ENCODE measurements at places on chromosomes 11 and 22.

- DNase-seq, result no peak
Measured at GRCh38 chr11:72629266-72629665, 45.0 kb downstream of the PDE2A start.

DNA sequence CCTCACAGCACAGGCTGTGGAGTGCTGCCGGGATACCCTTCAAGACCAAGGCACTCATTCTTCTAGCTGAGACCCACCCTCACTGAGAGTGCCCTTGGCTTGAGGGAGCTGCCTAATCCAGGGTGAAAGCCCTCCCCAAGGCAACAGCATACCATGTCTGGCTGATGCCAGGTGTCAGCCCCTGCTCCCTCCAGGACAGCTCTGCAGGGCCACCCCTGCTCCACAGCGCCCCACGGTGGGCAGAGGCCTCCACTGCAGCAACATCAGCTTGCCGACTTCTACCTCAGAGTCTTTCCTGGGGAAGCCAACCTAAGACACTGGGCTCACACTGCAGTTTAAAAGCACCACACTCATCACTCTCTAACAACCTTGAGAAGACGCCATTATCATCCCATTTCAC lies 29.0 kb downstream of the TTLL1 start:
- peak; percentile 67 for DNase-seq

DNA sequence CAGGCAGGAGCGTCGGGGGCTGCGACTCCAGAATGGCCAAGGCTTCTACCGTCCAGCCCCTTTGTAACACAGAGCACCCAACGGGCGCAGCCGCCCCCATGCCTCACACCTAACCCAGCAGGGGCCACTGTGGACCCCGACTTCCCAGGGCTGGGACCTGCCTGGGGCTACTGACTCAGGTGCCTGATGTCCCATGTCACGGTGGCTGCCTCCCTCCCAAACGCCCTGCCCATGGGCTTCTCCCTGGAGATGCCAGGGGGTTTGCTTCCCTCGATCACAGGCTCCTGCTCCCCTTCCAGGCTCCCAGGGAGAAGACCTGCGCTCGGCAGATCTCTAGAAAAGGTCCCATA lies 84.0 kb downstream of the MYEOV start:
- no peak for DNase-seq

GRCh38 chr11:120011836-120012235 lies 126.1 kb downstream of the TRIM29 start:
- DNase-seq, result peak; percentile 30

GRCh38 chr11:12602421-12602820 lies 71.8 kb upstream of the TEAD1 start:
- no peak for DNase-seq

DNA sequence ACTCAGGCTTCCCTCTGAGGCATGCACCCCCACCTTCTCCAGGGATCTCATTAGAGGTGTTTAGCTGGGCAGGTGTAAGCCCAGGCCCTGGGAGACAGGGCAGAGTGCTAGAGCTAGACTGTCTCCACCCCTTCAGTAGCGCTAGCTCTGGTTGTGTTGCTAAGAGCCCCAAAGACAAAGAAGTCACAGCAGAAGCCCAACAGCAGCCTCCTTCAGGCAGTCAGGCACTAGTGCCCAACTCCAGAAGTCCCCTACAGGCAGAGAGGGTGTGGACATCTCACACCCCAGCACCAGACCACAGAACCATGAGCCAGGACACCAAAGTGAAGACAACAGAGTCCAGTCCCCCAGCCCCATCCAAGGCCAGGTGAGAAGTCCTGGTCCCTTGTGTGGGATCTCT lies at the start of gene CNGA4:
Gene CNGA4, plus strand, starts transcription at position 188 of the 400 bp plus-strand sequence. Its CDS starts 118 bp downstream, at position 306.
- DNase-seq, result peak; percentile 14

- DNase-seq, result no peak
Measured at GRCh38 chr11:67374571-67375281, 1.3 kb upstream of the CLCF1 start.

DNA sequence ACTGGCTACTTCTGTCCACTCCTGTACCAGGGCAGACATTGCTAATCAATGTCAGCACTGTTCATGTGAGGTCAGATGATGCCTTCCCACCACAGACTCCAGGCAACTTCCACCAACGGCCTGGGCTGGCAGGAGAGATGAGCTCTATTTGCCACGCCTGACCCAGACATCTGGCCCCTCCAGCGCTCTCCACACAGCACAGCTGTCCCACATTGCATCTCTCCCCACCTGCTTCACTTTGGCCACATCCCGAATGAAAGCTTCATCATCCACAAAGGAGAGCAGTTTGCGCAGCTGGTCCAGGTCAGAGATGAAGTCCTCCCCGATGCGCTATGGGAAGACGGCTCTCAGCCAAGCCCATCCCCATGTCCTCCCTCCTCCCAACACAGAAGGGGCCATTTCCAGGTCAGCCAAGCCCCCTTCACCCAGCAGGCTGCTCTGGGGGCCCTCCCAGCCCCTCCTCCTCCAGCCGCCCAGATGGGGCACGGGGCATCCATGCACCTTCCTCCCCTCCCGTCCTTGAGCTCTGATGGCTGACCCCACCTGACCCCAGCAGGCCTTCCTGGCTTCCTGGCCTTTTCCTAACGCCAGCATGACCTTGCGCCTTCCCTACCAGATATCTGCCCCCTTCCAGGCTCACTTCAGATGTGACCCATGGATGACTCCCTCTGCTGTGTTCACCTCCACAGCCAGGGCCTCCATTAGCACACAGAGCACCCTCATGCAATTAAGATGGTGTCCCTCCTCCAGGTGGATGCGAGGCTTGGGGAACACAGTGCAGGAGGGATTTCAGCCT lies 7.4 kb downstream of the PYGM start:
- no peak for DNase-seq

- peak; percentile 83 for DNase-seq
Measured at GRCh38 chr11:57349491-57350274, 11.5 kb downstream of the P2RX3 start.

DNA sequence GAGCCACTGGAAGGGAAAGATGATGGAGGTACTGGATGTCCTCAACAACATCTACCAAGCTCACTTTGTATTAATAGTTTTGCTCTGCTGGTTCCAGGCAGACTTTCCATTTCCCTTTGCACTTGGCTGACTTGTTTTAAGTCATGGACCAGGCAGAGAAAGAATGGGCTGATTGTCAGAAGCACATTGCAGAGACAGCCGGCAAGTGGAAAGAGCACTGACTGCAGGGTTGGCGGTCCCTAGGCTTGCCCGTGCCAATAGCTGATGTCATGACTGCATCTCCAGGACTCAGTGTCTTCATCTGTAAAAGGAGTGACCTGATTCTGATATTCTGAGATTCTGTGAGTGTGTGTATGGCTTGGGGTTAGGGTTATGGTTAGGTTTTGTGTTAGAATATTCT lies 20.9 kb upstream of the NNMT start:
- no peak for DNase-seq

DNA sequence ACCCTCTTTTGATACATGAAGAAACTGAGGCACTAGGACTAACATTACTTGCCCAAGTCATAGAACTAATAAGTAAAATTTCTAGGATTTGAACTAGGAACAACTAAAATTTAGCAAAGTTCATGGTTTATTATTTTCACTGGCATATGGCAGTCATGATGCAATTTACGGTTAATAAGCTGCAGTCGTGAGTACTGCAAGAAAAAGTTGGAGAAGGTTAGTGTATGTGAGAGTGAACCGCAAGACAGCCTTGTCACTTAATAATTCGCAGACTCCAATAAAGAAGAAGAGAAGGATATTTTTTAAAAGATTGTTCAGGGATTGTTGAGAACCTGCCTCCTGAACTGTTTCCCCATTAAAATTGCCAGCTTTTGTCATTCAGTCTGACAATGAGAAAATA lies 663.4 kb upstream of the TENM4 start:
- DNase-seq, result no peak

GRCh38 chr11:1200611-1201191 lies 22.2 kb upstream of the MUC5B start:
- no peak for DNase-seq

GRCh38 chr11:117604336-117604995 lies 192.6 kb downstream of the DSCAML1 start:
- no peak for DNase-seq

DNA sequence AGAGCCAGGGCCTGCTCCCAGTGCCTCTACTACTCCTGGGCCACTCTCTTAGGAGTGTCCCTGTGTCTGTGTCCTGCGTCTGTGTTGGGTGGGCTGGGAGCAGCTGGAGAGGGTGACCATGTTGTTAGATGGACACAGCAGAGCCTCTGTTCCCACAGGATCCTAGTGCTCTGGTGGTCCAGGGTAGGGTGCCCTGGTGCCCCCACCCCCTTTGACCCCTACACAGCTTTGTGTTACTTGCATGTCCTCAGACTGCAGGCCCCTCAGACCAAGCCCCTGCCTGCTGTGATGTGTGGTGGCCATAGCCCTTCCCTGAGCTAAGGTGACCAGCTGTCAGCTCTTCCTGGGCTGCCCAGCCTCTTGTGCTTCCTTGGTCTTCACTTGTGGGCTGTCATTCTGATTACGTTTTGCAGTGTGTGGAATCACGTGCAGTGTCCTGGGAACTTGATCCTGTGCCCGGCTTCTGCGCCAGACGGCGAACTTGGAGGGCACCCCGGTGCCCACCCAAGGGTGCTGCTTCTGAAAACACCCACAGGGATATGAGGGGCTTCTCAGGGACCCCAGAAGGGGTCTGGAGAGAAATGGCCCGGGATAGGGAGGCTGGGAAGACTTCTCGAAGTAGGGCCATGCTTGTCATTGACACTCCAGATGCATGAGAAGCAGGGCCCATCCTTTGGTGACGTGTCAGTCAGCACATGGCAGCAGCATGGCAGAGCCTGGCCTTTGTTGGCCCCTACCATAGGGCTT lies 1.5 kb downstream of the TANGO2 start:
- no peak for DNase-seq

- no peak for DNase-seq
Measured at GRCh38 chr11:62315431-62315830, 16.6 kb upstream of the SCGB1D4 start.

DNA sequence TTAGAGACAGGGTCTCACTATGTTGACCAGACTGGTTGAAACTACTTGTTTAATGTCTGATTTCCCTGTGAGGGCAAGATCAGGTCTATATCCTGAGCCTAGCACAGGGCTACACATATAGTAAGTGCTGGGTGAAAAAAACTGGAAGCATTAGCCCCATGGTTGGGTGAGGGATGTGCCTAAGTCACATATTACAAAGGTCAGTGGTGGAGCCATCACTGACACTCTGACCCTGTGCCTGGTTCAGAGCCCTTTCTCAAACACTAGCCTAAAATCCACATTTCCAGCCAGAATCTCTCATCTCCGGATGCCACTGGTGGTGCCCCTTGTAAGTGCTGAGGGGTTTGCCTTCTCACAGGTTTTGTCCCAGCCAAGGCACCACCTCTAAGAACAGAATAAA lies 9.0 kb downstream of the TBC1D10A start:
- no peak for DNase-seq

GRCh38 chr22:39718206-39718605 lies 147.7 kb downstream of the CACNA1I start:
- DNase-seq, result no peak

DNA sequence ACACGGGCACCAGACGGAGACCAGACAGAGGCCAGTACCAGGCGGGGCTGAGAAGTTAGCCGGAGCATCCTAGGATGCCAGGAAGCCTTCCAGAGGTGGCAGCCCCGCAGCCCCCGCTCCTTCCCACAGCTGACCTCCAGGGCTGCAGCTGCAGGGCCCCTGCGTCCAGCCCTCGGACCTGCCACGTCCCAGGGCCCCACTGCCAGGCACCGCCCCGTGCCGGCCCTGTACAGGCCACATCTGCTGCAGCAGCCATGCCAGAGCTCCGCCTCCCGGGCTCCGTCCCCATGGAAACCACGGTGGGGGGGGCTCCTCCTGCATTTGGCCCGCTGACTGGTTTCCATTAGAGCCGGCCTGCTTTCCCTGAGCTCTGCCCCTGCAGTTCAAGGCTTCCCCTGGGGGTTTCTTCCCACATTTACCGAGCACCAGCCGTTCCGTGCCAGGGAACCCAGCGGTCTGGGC lies 62.5 kb upstream of the PPARA start:
- DNase-seq, result peak; percentile 71

Measured in neural progenitor cell (in vitro differentiated cells).